ENCODE measurements at places on chromosomes 12 and 14.

DNA sequence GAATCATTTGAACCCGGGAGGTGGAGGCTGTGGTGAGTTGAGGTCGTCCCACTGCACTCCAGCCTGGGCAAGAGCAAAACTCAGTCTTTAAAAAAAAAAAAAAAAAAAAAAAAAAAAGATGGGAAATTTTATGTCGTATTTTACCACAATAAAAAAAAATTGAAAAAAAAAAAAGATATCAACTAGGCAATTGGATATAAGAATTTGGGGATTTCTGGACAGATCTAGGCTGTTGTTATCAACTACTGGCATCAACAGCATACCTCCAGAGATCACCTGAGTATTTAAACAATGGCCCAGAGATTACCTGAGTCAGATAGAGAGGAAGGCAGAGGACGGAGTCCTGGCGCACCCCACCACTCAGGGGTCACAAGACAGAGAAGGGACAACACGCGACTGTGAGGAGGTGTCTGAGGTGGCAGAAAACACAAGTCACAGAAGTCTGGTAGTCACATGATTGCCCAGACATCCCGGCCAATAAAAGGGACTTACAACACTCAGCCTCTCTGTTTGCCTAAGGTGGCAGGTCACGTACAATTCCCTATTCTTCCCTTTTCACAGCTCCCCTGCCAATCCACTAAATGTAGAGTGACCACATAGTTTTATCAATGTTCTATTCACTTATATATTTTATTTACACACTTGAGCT is 1.8 kb downstream of the SPRING1 start:
- no peak for DNase-seq

DNA sequence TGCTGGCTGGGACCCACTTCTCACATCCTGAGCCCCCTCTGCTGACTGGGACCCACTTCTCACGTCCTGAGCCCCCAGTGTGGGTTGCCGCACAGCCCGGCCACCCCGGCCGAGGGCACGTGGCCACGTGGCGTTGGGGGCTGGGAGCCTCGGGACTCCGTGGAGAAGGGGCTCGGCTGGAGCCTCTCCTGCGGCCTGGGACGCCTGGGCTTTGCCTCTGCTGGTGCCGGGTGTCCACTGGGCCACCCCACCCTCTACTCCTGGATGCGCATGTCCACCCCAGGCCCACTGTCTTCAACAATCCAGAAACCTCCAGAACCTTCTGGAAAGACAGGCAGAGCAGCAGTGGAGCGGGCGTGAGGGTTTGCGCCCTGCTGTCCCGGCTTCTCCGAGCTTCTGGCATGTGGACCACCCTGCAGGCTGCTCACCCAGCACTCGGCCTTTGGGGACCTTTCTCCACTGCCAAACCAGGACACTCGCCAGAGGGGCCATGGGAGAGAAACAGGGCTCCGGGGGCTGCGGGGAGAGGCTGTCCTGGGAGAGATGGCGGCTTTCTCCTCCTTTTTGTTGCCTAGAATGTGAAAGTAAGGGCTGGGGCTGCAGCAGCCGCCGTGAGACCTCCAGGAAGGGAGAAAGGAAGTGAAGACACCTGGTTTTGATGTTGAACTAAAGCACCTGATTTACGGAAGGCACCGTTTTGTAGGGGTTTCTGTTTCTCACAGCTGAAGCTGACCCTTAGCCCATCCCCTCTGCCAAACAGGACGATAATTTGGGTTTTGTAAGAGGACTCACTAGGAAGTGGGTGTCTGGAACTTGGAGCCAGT is 30.0 kb downstream of the NOC4L start:
- DNase-seq, result no peak

DNA sequence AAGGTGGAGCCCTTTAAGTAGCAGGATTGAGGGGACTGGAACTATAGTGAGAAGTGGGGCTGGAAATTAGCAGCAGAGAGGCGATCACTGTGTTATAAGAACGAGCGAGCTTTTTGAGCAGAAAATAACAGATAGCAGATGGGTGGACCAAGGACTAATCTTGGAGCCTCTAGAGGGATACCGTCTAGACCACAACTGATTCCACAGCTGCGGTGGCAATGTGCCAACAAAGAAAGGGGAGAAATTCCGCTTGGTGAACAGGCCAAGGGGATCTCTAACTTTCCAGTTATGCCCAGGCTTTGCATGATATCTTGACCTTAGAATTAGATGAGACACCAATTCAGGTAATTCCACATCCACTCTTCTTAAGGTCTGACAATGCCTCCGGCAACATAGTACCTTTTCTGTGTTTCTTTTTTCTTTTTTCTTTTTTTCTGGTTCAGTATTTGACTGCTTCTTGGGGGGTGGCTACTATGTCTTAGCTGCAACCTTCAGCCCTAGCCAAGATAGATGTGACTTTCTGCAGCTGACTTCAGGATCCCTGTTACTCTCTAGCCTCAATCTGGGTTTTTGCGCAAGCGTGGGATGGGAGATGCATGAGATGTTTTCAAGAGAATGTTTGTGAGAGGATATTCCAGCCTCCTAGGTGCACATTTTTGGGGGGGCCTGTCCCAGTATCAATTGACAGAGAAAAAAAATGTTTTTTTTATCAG is 143.4 kb upstream of the CPSF6 start:
- DNase-seq, result no peak

GRCh38 chr14:91246051-91246852 is 1.7 kb upstream of the GPR68 start:
- peak; percentile 71 for DNase-seq

DNA sequence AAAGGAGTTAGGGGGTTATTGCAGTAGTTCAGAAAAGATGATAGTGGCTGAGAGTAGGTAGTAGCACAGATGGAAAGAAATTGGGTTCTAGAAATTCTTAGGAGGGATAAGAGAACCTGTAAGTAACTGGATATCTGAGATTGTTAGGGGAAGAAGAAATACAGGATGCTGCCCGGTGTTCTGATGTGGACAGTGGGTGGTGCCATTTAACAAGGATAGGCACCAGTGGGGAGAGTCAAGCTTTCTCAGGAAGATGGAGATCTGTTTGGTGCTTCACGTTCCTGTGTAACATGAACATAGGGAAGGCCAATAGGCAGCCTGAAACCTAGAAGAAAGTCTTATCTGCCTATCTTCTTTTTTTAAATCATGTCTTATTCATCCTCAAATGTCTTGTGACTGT is 245.9 kb downstream of the NPAS3 start:
- no peak for DNase-seq

DNA sequence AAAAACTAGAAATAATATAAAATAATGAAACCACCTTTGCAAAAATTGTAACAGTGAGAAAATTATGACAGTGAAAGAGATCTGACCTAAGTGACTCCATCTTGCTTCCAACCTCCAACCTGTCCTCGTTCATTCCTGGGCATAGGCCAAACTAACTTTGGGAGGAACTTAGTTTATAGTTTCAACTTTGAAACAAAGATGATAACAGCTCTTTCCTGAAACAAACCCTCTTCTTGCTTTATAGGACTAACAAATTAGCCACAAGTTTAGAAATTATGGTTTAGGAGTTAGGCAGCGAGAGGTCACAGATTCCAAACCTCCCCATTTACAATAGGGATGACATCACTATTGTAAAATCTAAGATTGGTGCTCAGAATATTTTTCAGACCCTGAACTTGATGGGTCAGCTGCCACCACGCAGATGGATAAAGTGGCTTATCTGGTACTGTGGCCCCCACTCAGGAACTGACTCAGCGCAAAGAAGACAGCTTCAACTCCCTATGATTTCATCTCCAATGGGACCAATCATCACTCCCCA is 32.8 kb upstream of the OR10AD1 start:
- DNase-seq, result no peak

DNA sequence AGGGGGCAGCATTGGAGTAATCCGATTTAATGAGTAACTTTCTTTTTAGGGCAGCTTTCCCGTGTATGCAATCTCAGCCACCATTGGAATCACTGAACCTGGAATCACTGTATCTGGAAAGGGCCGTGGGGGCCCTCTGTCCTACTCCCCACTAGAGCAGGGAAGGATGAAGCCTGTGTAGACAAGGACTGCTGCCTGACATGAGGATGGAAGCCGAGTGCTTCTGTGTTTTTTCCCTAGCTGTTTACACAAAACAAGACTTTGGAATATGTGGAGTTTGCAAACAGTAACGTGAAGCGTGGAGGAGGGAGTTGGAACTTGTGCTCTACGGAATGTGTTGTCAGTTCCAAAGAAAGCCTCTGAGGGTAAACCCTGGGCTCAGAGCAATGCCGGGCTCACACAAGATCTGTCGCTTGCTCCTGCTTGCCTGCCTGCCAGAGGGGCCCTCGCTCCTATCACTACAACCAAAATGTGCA is 32.4 kb upstream of the HDAC7 start:
- DNase-seq, result no peak

DNA sequence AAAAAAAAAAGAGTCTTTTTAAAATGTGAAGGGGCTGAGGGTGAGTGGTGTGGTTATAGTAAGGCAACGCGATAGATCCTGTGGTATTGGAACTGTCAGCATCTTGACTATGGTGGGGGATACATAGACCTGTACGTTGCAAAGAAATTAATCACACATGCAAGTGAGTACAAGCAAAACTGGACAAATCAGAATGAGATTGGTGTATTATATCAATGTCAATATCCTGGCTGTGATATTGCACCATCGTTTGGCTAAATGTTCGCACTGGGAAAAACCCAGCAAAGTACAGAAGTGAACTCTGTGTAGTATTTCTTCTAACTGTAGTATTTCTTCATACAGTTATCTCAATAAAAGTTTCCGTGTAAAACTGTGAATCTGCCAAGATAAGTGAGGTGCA is 67.9 kb downstream of the GCH1 start:
- DNase-seq, result no peak

GRCh38 chr14:105128059-105128458 is 40.5 kb downstream of the JAG2 start:
- DNase-seq, result no peak

DNA sequence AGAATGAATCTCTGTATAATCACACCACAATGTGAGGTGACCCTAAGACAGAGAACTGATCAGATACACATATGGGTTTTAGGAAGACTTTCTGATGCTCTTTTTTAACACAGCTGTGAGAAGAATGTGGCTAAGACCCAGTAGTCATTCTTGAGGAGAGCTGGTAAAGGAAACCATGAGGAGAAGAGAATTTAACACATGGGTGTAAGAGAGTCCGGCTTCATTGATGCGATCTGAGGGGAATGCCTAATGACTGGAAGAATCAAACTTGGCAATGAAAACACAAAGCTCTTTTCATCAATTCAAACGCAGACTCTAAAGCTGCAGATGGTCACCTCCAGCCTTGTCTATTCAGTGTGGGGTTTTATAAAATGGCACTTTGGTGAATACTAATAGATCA is 79.3 kb downstream of the FOXA1 start:
- DNase-seq, result no peak

GRCh38 chr12:53103860-53104305 is 597 bp downstream of the SOAT2 start:
- DNase-seq, result no peak

DNA sequence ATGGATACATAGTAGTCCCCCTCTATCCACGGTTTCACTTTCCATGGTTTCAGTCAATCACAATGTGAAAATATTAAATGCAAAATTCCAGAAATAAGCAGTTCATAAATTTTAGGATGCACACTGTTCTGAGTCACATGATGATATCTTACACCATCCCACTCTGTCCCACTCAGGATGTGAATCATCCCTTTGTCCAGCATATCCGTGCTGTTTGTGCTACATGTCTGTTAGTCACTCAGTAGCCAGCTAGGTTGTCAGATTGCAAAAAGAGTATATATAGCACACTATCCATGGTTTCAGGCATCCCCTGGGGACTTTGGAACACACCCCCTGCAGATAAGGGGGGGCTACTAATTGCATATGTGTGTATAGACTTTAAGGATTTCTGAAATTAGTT is 8.1 kb upstream of the NAA30 start:
- no peak for DNase-seq

GRCh38 chr12:30661210-30661609 is 34.5 kb downstream of the IPO8 start:
- DNase-seq, result no peak

DNA sequence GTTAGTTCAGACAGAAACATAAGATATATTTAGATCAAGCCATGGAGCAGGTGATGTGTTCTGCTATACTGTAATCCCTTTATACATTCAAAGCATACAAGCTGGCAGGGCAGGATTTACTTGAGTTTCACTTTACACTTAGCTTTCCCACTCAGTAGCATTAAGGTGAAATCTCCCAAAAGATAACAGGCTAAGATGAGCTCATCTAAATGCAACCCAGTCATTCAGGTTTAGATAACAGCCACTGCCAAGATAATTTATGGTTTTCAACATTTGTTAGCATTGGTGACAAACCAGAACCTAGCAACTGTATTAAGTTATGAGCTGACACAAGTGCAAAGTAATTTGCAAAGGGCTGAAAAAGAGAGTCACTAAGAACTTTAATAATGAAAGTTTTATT is 925.1 kb upstream of the ATXN7L3B start:
- no peak for DNase-seq

DNA sequence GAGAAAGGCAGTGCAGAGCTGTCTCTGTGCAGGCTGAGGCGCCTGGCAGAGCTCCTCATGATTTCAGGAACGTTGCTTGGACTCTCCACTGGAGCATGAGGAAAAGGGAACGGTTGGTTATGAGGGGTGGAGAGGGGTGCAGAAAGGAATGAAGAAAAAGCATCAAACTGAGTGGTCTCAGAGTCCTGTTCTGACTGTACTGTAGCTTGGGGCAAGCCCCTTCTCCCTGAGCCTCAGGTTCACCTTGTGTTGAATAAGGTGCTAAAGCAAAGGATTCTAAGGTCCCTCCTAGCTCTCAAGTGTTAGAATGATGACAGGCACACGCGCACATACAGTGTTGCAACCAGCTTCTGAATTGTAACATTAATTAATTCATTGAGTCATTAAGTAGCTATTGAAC is 125.2 kb upstream of the PARP11 start:
- DNase-seq, result no peak

- no peak for DNase-seq
These were observed 1.2 kb downstream of the SOCS2 start for GRCh38 chr12:93573552-93574223.

- no peak for DNase-seq
These were observed 1.1 kb upstream of the CATSPERB start for GRCh38 chr14:91732859-91733477.

- DNase-seq, result no peak
These were observed 78.4 kb downstream of the FRMD6 start for GRCh38 chr14:51730098-51730497.

DNA sequence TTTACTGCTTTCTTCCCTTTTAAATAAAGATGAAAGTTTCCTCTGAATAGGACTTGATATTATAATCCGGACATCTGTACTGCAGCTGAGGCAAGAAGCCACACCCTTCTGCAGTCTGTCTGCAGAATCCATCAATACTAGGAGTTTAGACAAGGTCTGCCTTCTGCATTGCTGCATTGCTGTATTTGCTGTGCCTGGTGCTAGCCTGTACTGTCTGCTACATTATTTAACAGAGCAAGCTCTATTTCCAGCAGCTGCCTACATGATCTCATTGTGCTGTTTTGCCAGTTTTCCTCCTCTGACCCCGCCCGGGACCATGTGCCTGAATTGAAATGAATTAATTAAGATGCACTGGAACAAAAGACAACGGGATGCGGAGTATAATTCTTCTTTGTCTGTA is 1.7 kb downstream of the TUBA1A start:
- no peak for DNase-seq

- no peak for DNase-seq
These were observed 1345.6 kb downstream of the FSCB start for GRCh38 chr14:43161477-43161876.
